ENCODE measurements at places on chromosomes 12 and 14.

DNA sequence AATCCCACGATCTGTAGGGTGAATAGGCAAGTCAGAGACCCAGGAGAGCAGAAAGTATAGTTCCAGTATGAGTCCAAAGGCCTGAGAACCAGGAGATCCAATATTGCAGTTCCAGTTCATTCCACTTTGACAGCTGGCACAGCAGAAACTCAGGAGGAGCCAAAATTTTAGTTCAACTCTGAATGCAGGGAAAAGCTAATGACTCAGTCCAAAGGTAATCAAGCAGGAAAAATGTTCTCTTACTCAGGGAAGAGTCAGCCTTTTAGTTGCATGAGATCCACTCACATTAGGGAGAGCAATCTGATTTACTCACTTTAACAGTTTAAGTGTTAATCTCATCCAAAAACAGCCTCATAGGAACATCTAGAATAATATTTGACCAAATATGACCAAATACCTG, 130.2 kb upstream of the LRFN5 start:
- no peak for DNase-seq

- no peak for DNase-seq
Measured at GRCh38 chr14:31806249-31806648, 245.0 kb downstream of the NUBPL start.

DNA sequence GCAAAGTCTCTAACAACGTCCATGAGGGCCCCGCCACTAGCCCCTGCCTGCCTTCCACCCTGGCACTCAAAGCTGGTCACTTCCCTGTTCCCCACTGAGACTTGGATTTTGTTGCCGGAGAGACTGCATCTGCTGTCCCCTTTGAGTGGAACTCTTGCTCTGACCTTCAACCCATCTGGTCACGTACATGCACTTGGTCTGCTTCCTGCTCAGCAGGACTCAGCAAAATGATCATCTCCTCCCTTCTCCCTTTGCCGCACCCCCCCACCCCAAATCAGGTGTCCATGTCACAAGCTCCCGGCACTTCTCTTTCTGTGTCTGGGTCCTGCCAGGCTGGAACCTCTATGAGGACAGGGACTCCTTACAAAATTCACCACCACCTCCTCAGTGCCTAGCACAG, 180.9 kb downstream of the CHST11 start:
- no peak for DNase-seq

DNA sequence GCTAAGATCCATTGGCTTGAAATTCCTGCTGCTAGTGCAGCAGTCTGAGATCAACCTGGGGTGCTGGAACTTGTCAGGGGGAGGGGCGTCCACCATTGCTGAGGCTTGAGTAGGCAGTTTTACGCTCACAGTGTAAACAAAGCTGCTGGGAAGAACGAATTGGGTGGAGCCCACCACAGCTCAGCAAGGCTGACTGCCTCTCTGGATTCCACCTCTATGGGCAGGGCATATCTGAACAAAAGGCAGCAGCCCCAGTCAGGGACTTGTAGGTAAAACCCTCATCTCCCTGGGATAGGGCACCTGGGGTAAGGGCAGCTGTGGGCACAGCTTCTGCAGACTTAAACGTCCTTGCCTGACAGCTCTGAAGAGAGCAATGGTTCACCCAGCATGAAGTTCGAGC, 191.7 kb downstream of the ALG10B start:
- no peak for DNase-seq

DNA sequence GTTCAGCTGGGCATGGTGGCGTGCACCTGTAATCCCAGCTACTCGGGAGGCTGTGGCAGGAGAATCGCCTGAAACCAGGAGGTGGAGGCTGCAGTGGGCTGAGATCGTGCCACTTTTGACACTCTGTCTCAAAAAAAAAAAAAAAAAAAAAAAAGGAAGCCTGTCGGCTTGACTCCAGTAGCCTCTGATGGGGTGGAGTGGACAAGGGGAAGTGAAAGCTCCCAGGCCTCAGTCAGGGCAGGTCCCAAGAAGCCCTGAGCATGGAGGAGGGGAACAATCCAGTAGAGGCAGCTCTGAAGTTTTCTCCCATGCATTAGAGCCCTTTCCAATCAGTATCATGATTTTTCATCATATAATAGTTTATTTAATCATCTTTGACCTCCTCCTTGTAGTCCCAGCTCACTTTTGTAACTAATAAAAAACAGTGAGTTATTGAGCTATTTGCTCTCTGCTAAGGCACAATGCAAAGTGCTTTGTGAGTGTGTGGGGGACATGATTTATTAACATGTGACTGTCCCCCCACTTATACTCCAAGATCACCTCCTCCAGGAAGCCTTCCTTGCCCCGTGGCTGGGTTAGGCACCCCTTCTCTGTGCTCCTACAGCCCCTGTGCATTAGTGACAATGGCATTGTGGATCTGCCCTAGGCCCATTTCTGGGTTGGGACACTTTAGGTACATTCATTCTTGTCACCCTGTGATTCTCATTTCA, 4.7 kb upstream of the SSH1 start:
- no peak for DNase-seq

DNA sequence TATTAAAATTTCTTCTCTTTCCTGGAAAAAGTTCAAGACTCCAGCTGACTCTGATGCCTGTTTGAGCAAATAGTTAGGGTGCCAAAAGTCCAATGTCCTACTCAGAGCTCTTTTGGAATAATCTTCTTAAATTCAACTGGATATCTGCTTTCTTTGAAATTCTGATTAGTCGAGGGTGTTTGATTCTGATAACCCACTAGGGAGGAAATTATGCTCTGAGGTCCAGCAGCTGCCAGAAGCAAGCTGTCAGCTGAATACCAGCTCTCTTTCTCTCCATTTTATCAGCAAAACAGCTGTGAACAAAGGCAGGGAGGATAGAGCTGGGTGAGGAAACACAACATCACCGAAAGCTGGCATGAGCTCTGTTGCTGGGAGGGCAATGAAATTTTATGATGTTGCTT, 141.5 kb downstream of the CAND1 start:
- no peak for DNase-seq

GRCh38 chr14:70993931-70994330, 86.7 kb downstream of the PCNX1 start:
- DNase-seq = no peak

GRCh38 chr14:101711041-101711856, 50.3 kb upstream of the PPP2R5C start:
- DNase-seq = no peak

GRCh38 chr12:87509237-87509820, 519.9 kb downstream of the C12orf50 start:
- no peak for DNase-seq

- DNase-seq = no peak
Measured at GRCh38 chr14:44531658-44532057, 24.6 kb upstream of the FSCB start.

- DNase-seq = peak; percentile 22
Measured at GRCh38 chr12:53696285-53696654, 20.4 kb upstream of the ATP5MC2 start.

- DNase-seq = no peak
Measured at GRCh38 chr14:77046721-77047120, 18.2 kb upstream of the IRF2BPL start.

GRCh38 chr14:69660344-69661193, 49.2 kb downstream of the SUSD6 start:
- no peak for DNase-seq

DNA sequence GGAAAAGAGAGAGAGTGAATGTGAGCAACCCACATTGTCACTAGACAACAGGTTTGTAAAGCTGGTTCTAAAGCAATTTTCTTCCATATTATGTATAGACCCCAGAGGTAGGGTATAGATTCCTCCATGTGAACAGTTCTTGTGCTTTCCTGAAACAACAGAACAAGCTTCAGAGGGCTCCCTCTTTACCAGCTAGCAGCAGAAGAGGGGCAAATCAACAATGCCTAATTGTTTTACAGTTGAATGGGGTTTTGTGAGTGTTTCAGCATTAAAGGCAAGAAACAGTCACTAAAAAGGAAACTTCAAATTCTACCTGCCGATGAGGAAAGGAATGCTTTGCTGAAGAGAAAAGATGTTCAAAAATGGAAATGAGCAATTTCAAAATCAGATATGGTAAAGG, 341.2 kb upstream of the KITLG start:
- no peak for DNase-seq

GRCh38 chr12:49872781-49873181, 29.9 kb upstream of the BCDIN3D start:
- DNase-seq = no peak

GRCh38 chr12:113456199-113456598, 15.5 kb downstream of the LHX5 start:
- no peak for DNase-seq

DNA sequence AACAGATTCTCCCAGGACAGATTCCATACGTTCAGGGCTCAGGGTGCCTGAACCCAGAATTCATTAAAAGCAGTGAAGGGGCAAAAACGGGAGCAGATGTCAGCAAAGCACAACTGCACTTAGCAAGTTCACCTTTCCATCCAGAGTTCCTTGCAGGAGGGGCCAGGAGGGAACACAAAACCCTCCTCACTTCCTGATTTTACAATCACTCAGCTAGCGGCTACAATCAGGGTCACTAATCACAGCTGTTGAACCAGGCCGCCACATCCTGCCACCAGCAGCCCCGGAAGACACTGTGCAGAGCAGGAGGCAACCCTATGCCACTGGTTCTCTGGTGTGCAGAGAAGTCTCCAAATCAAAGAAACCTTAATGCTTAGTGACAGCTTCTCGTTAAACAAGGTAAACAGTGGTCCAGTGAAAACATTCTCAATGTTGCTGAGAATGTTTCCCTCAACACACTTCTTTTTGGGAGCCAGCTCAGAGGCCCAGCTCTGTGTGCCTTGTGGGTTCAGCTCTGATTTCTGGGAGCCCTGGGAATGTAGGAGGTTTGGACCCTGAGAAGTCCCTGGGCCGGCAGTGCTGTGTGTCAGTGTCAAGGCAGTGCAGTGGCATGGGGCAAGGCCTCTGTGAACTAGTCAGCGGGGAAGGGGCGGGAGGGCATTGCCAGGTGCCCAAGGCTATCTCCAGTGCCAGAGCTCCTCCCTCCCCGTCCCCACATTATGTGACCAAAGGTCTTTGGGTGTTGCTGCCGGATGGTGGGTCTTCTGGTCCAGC, 54.5 kb downstream of the VCPKMT start:
- DNase-seq = no peak

DNA sequence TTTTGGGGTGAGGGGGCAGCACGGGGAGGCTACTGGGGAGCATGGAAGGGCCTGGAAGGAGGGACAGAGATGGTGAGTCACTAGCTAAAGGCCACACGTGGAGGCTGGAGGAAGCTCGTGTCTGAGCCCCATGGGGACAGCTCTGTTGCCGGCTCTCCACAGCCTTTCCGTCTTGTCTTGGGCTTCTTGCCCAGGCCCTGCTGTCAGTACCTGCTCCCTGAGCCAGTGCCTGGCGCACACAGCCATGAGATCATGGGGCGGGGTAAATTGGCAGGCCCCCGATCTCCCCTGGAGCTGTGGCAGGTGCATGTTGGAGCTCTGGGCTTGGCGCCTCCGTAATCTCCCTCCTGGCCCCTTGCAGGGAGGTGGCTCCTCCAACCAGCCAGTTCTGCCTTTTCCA, 16.1 kb upstream of the KRT80 start:
- DNase-seq = no peak

DNA sequence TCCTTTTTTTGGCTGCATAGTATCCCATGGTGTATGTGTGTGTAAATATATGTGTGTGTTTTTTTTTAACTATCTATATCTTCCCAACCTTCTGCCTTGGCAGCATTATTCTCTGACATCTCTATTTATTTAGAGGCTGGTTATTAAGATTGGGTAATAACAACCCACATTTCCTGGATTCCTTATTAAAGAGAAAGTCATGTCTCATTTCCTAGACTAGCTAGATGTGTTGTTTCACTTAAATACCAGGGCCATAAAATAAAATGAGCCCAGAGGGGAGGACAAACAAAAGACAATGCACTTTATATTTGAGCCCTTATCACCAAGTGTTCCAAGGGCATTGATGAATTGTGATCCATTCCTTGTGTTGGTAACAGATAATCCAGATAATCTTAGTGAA, 169.1 kb downstream of the SLC5A8 start:
- DNase-seq = no peak

DNA sequence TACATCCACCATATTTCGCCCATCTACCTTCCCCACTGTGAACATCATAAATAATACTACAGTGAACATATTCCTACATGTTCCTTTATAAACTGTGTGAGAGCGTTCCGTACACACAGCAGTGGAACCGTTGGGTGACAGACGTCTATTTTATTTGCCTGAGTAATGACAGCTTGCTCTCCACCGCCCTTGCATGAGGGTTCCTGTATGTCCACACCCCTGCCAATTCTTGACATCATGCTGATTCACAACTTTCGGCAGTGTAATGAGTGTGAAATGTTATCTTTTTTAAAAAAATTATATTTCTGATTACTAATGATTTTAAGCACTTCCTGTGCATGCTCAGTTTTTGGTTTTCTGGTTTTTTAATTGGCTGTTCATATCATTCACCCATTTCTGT, 4.3 kb upstream of the RAD52 start:
- DNase-seq = peak; percentile 8

DNA sequence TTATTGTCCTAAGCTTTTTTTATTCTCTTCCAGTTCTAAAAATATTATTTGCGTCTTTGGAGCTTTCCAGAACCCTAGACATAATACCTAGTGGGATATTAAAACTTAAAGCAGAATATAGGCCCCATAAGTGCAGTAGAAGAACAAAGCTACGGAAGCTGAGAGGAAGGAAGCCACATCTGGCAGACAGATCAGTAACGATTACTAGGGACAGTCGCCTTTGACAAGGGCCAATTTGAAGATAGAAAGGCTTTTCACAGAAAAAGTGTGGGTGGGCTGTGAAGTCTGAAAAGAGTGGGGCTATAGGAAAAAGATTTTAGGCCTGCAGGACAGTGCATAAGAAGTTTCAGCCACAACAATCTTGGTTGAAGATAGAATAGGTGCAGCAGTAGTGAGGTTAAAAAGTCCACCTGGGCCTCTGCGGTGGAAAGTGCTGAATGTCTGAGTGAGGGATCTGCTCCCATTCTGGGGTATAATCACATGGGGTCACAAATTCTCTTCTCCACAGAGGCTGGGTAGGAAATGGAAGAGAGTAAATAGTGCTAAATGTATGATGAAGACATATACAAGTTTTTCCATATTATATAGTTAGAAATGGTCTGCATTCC, 114.5 kb downstream of the CMAS start:
- DNase-seq = no peak

DNA sequence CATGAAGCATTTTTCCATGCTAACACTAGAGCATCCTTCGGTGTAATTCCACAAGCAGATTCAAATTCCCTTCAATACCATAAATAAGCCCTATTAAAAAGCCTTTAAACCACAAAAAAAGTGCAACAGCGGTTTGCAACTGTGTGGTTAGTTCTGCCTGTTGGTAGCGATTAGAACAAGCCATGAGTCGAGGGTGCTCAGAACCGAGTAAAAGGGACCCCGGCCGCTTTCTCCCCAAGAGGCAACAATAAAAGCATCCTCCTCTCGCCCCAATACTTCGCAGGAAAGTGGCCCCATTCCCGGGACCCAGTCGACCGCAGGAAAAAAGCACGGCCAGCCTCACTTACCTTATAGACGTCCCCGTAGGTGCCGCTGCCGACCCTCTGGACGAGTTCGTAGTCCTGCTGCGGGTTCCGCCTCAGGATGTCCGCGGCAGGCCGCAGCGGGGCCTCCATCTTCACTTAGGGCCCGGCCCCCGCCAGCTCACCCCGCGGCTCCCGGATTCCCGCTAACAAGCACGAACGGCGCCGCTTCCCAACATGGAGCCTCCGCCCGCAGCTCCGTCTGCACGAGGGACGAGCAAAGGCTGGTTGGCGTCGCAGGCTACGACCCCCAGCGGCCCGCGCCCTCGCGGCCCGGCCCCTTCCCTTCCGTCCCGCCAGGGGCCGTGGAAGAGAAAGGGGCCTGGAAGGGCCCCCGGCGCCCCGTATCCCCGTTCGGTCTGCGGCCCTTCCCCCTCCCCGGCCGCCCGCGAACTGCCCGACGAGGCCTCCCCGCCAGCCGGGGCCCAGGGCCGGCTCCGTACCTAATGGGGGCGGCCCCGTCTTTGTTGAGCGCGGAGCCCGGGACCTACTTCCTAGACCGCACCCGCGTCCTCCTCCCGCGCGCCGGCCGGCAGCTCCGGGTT, 521 bp downstream of the MAP4K5 start:
- no peak for DNase-seq

Measured in SK-N-MC (cell line).